ENCODE measurements at places on chromosomes 16 and 17. TPM values are rescaled to one million over a fixed set of nuclear protein-coding genes. Genes with fewer than 3 reads are reported as not detected.

Gene FBXL20
- 4.3 TPM for polyA plus RNA-seq

Gene CIBAR2
- 0.18 TPM for polyA plus RNA-seq

Gene HSD17B2
- polyA plus RNA-seq, result not detected

Gene PYY
- 3.4 TPM for polyA plus RNA-seq

Gene MFAP4
- 3.1 TPM for polyA plus RNA-seq

Gene CLEC19A
- polyA plus RNA-seq, result 1.5 TPM

Data from H1 (cell line).